ENCODE measurements at places on chromosomes 5 and 9. TPM values are rescaled to one million over a fixed set of nuclear protein-coding genes. Genes with fewer than 3 reads are reported as not detected.

DNA sequence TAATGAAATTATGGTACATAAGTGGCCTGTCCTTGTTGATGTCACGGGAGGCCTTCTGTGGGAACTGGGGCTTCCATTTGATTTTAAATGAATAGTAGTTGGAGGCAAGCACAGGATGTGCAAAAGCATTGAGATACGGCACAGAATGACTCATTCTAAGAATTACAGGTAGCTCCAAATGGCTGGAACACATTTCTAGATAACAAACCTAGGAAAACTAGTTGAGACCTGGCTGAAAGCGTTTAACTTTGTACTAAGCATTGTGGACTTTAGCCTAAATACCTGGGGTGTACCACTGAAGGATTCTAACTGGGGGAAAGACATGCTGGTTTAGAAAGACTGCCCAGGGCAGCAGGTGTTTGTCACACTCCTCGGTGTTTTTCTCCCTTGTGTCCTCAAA is 9.4 kb downstream of the SKP2 start:
- no peak for DNase-seq

GRCh38 chr9:110021891-110022290 is 186.1 kb downstream of the C9orf152 start:
- DNase-seq, result no peak

- peak; percentile 66 for DNase-seq
Observed at GRCh38 chr5:59390074-59390659, 503.4 kb downstream of the PDE4D start.

DNA sequence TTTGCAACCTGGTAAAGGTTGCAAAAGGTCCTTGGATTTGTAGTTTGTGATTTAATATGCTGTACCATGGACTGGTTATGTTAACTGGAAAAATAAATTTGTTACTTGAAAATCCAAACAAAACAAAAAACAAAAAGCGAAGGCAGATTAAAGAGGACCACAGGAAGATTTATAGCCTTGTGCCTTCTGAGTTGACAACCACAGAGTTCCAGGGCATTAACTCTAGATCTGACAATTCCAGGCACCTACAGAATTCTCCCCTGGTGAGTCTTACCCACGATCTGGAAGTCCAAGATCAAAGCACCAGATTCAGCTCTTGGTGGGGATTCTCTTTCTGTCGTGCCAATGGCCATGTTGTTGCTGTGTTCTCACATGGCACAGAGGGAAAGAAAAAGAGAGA is 107.9 kb upstream of the SELENOP start:
- no peak for DNase-seq

DNA sequence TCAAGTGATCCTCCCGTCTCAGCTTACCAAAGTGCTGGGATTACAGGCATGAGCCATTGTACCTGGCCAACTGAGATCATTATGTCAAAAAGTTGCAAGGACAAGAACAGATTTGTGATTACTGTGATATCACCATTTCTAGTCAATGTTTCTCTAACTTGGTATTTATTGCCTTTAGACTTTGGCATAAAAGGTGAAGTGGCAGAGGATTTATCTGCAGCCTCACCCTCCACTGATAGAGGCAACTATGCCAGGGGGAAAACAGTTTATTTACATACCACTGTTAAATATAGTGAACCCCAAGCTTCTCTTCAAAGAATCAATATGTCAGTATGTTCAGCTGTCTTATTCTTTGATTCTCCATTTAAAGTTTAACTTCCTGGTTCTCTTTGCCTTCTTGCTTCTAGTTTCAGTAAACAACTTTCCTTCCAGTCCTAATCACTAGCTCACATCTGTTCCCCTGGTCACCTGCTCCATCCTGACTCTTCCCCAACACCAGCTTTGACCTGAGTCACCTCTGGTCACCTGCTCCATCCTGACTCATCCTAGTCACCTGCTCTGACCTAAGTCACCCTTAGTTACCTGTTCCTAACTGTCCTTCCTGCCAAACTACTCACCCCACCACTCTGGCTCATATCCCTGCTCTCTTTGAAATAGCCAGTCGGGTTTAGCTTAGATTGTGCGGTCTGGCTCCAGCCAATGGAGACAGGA is 29.9 kb downstream of the SEMA6A start:
- DNase-seq, result no peak

DNA sequence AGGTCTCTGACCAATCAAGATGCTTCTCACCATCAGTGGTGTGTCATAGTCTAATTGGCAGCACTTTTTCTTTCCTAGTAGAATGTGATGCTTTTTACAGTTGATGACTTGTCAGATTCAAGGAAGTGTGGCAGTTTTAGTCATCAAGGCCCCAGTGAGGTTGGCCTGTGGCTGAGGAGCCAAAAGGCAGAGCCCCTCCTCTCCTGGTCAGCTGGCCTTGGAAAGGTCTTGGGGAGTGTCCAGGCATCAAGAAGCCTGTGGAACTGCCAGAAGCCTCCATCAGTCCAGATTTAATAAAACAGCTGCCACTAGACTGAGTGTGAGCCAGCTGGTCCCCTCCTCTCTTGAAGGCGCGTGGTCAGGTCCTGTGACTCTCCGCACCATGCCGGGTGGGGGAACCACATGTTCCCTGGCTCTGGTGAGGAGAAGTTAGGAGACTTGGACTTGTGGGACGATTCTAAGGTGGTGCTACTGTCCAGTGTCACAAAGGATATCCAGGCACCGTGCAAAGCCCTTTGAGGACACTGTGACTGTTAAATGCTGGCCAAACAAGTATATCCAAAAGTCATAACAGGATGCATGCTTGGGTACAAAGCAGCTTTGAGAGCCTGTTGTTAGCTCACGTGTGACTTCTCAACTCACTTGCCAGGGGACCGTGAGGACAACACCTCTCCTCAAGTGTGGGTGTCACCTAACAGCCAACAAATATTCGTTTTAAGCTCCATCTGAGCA is 6.1 kb upstream of the ANGPTL2 start:
- DNase-seq, result peak; percentile 54

DNA sequence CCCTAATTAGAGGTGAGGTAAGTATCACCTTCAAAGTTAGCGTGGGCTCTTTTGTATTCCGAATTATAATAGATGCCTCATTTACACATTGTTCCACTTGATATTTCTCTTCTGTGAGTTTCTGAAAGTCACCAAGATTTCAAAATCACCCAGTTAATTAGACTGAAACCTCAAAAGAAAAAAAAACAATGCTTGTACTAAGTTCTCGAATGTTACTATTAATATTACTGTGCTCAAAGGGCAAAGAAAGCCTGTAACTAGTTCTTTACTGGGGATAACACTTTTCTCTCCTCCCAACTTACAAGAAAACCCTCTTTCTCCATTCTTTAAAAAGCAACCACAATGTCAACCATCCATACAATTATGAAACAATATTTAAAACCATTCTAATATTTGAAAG is 98.5 kb downstream of the STRBP start:
- no peak for DNase-seq

GRCh38 chr5:74182603-74183002 is 457.9 kb downstream of the ENC1 start:
- DNase-seq, result no peak

The RNF183 gene
- not detected for total RNA-seq

The WNT8A gene
- not detected for total RNA-seq

The NSA2 gene
- 145 TPM for total RNA-seq

The FAM81B gene
- total RNA-seq, result not detected

The MARVELD2 gene
- 20.9 TPM for total RNA-seq

The CDKN2B gene
- 4.3 TPM for total RNA-seq

The SLC2A6 gene
- total RNA-seq, result not detected

The PCDHGC4 gene
- total RNA-seq, result 15.4 TPM

The LRRC19 gene
- not detected for total RNA-seq

Data from stomach (tissue), 19 donors.